Stimulated activated memory B cell treated with anti-CD40 and anti-IgM and Interleukin-4, amounts not matched to agents 10 μg/mL and 1 μg/mL and 100 μg/mL, for 72 hours (primary cell): ENCODE measurements at places on chromosomes 4 and X.

DNA sequence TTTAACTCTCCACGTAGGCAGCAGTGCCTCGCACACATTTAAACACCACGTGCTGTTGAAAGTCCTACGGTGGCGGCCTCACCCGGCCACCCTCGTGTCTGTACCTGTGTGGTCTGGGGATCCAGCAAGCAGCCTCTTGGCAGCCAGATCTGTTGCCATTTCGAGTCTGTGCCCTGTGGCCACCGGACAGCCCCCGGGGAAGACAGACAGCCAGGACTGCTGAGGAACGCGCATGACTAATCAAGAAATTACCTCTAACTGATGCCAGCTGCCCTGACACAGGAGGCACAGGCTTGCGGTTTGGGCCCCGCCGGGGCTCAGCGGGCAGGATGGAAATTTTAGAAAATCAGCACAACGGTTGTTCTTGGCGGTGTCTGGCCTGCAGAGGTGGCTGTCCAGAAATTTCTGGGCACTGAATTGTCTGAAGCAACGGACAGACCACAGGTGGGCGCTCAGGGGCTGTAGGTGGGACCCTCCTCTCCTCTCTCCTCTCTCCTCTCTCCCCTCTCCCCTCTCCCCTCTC, 15.6 kb upstream of the ASMTL start:
- peak; percentile 89 for ATAC-seq

- ATAC-seq = no peak
Measured at GRCh38 chr4:61182915-61183314, 17.2 kb upstream of the ADGRL3 start.

- no peak for ATAC-seq
Measured at GRCh38 chr4:141885112-141885511, 248.7 kb downstream of the IL15 start.

DNA sequence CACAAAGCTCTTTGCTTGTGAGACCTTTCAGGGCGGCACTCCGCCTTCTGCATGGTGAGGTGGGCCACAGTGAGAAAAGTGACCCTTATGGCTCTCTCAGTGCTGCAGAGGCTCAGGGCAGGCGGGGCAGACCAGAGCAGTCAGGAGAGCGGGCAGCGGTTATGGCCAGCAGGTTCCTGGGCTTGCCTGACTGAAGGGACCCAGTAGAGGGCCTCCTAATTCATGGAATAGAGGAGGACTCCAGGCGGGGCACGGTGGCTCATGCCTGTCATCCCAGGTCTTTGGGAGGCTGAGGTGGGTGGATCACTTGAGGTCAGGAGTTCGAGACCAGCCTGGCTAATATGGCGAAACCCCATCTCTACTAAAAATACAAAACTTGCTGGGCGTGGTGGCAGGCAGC, 91.4 kb downstream of the CLNK start:
- ATAC-seq = no peak

- no peak for ATAC-seq
Measured at GRCh38 chrX:70139736-70140135, 6.5 kb downstream of the IGBP1 start.

GRCh38 chr4:184924516-184924915, 93.8 kb upstream of the HELT start:
- ATAC-seq = no peak

DNA sequence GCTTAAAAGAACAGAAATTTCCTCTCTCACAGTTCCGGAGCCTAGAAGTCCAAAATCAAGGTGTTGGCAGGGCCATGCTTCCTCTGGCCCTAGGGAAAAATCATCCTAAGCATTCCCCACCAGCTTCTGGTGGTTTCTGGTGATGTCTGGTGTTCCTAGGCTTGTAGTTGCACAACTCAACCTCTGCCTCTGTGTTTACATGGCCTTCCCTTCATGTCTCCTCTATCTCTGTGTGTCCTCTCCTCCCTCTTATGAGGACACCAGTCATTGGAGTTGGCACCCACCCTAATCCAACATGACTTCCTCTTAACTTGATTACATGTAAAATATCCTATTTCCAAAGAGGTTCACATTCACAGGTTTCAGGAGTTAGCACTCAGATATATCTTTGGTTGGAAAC, 15.4 kb downstream of the LRP2BP start:
- no peak for ATAC-seq

DNA sequence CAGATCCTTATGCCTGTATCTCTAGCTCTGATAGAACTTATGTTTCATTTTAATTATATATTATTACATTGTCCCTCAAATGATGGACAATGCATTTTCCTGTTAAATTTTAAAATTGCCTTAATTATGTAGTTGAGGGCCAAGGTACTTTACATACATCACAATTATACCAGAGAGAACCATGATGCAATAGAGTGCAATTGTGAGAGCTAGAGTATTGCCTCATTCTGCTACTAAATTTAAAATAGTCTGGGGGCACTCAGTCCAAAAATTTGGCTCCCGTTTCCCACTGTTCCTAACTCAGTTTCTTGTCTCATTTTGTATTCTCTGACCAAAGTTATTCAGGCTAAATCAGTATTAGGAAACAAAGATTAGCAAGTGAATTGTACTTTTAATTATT, 378.5 kb upstream of the ZFP42 start:
- ATAC-seq = no peak

DNA sequence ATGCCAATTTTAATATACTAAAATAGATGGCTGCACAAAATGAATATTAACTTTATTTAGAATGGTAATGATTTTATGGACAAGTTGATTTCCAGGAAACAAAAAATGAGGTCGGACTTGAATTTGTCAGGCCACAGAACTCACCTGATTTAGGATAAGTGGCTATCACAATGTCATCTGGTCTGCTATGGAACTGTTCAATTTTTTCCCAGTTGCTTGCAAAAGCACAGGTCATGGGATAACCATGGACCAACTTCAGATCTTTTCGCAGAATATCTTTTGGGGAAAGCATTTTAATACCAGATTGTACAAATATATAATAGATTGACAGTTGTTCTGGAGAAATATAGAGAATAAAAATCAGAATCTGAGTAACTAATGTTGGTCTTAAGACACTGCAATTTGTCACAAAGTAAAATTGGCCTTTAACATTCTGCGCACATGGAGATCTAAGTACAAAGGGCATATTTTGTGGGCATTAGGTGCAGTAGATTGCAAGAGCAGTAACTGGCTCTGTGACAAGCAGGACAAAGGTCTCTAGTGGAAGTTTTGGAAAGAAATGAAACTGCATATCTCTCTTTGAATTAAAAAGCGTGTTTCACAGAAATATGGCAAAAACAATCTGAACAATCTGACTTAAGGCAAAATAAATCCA, 5.4 kb downstream of the SULT1B1 start:
- no peak for ATAC-seq

- ATAC-seq = no peak
Measured at GRCh38 chr4:175346376-175346775, 428.2 kb downstream of the ADAM29 start.

- no peak for ATAC-seq
Measured at GRCh38 chr4:68291256-68291655, 45.8 kb upstream of the TMPRSS11B start.

DNA sequence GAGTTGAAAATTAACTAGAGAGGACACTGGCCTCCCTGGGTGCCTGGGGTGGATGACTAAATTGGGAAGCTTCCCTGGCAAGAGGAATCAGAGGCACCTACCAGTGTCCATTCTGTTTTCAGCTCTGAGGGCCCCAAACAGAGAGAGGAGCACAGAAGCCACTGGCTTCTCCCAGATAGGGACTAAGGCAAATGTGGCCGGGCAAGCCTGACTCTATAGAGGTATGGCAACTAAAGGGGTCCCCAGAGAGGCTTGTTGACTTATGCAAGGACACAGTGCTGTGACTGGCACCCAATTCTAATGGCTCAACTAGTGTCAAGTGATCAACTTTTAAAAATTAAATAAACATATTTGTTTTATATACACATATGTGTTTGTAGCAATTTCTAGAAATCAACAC, 17.2 kb downstream of the TRPC3 start:
- ATAC-seq = no peak
